Fibroblast of lung (primary cell): ENCODE measurements at places on chromosomes 2 and 18. TPM values are rescaled to one million over a fixed set of nuclear protein-coding genes. Genes with fewer than 3 reads are reported as not detected.
A peak's percentile ranks its signal among the peaks of the same experiment; 100 is the strongest.

GRCh38 chr18:12086249-12086648 lies 7.4 kb upstream of the ANKRD62 start:
- no peak for DNase-seq

GRCh38 chr18:59387687-59388565 lies 28.9 kb upstream of the LMAN1 start:
- peak; percentile 27 for DNase-seq

DNA sequence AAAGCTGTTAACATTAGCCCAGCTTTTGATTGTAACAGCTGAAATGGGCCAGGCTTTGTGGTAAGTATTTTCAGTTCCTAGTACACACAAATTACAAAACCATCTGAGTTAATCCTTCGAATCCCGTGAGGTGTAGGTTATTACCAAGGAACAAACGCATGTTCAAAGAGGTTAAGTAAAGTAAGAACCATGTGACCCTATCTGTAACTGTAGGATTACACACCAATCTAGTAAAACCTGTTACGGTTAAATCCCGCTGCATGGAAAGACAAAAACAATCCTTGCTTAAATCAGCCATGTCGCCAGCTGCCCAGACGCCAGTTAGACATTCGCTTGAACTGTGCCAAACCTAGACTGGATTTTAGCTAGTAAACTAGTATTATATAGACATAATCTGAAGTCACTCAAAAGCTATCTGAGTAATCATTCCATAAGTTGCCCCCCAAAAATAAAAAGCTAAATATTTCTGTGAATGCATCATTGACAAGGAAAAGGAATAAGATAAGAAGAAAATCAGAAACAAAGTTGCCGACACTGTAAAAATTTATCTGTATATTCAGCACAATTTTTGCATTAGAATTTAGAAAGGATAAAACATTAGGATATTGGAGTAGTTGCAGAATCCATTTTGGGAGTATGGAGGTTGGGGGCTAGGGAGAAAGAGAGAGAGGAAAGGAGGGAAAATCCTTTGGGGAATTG lies 638.0 kb downstream of the CNTNAP5 start:
- no peak for DNase-seq

MRPL33 gene
- total RNA-seq = 64.5 and 85.9 TPM in 2 replicates

METAP1D gene
- total RNA-seq = 6.8 and 10.0 TPM in 2 replicates

DNA sequence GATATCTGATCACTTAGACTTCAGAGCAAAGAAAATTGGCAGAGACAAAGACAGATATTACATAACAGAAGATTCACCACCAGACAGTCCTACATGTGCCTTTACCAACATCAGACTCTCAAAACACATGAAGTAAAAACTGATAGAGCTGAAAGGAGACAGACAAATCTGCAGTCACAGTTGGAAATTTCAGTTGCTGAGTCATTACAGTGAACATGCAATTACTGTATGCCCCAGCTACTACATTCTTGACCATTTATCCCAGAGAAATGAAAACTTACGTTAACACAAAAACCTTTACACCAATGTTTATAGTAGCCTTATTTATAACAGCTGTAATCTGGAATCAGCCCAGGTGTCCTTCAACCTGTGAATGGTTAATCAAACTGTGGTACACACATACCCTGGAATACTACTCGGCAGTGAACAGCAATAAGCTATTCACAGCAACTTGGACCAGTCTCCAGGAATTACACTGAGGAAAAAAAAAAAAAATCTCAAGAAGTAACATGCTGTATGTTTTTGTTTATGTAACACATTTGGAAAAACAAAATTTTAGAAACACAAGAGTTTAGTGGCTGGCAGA lies 7.5 kb upstream of the SCLY start:
- peak; percentile 7 for DNase-seq

DNA sequence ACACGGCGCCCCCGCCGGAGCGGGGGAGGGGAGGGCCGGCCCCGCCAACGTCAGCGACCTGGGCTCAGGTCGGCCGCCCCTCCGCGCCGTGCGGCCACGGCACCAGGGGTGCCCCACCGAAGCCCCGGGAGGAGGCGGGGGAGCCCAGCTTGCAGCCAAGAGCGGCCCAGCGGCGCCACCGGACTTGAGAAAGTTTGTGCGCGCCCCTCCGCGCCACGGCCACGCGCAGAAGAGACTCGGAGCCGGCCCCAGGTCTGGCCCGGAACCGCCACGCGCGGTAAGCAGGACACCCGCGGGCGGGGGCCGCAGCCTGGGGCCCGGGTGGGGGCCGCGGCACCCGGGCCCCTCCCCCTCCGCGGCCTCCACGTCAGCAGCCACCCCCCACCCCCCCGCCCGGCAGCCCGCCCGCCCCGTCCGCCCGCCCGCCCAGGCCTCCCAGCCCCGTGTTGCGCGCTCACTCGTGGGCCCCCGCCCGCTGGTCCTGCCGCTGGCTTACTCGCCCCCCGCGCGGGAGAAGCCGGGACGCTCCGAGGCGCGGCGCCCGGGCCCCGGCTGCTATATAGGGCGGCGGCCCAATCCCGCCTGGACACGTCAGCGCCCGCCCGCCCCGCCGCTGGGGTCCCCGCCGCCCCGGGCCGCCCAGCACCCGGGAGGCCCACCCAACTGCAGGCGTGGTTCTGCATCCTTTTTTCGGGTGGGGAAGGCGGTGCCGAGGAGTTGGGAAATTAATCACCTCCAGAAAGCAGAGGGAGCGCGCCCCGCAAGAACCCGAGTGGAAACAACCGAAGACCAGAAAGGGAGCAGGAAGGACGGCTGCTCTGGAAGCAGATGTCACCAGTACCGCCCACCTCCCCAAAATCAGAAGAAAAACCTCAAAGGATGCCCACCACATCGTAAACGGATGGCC lies 42.9 kb downstream of the HDLBP start:
- peak; percentile 66 for DNase-seq

- DNase-seq = peak; percentile 28
Measured at GRCh38 chr2:186546846-186547245, 43.0 kb upstream of the ITGAV start.

GREB1L gene
- total RNA-seq = 0.26 and 0.33 TPM in 2 replicates

MYOM1 gene
- total RNA-seq = 0.26 and 0.83 TPM in 2 replicates

DNA sequence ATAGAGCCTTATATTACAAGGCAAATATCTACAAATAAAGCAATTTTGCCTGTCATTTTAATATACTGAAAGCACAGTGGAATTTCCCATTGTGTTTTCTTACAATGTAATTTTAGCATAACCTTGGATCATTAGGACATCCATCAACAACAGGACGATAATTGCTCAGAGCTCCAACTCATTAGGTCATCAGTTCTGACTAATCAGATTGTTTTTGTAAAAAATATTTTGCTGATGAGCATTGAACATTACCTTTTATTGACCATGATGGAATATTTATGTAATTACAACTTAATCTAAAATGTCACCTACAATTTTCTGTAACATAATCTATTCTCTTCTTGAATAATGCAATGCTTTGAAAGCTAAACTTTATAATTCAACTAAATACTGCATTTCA lies 215.3 kb upstream of the DSEL start:
- peak; percentile 71 for DNase-seq

DNA sequence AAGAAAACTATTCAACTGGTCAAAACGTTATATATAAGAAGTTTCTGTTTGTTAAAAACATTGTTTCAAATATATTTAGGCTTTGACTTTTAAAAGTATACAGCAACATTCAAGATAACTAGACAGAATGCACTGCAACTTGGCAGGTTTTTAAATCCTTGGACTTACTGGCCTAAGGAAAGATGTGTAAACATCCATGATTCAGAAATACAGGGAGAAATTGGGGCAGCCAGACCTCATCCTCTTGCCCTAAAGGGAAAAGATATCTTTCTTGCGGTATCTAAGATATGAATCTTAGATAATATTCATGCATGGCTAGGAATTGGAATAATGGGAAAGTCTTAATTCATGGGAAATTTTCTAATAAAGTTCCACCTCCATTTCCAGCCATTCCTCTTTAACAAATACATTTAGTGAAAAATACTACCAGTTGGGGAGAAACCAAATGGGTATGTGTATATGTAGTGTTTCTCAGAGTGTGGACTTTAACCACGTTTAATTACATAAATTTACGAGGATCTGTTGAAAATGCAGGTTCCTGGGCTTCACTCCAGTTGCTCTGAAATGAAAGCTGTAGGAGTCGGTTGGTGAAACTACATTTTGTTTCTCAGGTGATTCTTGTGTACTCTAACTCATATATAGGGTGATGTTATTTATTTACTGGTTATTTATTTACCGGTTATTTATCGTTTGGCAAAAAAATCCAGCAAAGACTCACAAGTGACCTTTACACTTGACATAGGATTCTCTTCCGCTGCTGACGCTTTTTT lies 587 bp upstream of the TANK start:
- DNase-seq = no peak

- no peak for DNase-seq
Measured at GRCh38 chr2:63434024-63435001, 154.0 kb downstream of the WDPCP start.

- no peak for DNase-seq
Measured at GRCh38 chr2:112605926-112606325, 21.5 kb downstream of the CHCHD5 start.

FIGN gene
- total RNA-seq = 0.51 and 1.5 TPM in 2 replicates

DNA sequence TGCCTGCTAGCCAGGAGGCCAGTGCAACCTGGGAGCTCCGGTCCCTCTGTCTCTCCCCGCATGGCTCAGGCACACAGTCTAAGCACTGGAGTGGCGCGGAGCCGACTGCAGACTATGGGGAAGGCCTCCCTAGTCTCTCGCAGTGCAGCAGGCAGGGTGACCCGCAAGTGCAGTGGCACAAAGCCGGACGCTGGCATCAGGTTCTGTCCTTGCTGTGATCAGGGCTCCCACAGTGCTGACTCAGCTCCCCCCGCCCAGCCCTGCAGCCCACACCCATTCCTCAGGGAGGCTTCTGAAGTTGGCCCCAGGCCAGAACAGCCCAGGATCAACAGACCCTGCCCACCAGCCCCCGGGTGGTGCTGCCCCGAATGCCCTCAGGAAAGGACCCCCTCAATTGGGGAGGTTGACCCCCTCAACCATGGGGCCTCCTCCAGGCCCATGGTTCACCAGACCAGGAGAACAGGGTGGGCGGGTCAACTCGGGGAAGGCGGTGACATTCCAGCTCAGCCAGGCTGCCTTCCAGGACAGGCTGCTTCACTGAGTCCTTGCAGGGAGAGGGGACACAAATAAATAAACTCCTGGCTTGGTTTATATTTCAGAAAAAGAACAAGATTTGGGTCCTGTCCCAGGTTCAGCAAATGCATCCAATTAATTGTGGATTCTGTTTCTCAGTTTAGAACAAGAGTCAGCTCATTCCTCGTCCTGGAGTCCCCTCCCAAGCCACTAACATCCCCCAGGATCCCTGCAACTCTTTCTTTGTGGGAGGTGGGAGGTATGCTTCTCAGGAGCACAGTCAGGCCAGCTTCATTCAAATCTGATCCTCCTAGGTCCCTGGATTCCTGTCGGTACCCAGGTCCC lies 12.2 kb downstream of the BIN1 start:
- DNase-seq = peak; percentile 51

OSBPL6 gene
- 2.1 and 5.3 TPM in 2 replicates for total RNA-seq

DNA sequence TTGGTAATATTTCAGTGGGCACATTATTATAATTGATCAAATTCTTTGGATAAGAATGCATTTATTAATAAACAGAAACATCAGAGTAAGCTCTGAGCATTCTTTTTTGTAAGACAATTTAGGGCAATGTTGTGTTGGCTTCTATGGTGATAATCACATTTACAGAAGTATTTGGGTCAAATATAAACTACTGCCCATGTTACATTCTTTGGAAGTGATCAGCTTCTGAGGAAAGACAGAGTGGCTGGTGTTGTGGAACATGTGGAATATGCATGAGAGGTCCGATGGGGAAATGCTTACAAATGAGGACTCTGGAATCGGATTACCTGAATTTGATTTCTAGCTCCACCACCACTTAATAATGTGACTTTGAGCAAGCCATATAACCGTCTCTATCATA lies 19.4 kb downstream of the SERPINB13 start:
- DNase-seq = no peak

DNA sequence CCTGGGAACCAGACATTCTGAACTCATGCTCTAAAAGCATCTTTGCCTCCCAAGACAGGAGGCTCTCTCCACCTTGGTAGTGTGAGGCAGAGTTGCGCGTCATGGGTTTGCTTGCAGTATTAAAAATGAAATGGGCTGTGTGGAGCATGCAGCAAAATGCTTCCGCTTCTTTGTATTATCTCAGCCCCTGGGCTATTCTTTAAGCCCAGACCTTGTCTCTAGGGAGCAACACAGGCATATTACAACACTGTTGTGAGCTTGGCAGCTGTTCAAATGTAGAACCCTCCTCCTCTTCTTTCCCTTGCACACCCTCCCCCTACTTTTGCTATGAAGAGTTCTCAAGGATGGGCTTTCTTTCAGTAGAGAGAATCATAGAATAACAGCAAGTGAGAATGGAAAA lies 185.1 kb upstream of the LHCGR start:
- peak; percentile 0 for DNase-seq

GRCh38 chr2:151637271-151637781 lies 97.0 kb downstream of the NEB start:
- peak; percentile 9 for DNase-seq

DNA sequence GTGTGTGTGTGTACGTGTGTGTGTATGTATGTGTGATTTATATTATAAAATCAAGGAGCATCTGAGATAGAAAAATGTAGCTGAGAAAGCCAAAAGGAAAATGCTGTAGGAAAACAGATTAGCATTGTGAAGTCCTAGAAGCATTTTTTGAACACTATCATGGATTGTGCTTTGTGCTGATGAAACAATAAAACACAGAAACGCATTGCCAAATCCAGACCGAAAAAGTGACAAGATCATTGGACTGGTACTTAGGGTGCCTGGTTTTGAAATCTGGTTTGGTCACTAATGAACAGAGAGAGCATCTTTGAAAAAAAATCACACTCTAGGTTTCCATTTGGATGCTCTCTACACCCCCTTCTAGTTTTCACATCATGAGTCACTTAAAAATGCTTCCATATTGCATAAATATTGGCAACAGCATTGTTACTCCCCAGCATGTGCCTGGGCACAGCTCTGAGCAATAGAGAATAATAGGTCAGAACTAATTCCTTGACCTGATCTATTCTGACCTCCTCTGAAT lies 214.6 kb upstream of the LRRTM1 start:
- DNase-seq = no peak

DNA sequence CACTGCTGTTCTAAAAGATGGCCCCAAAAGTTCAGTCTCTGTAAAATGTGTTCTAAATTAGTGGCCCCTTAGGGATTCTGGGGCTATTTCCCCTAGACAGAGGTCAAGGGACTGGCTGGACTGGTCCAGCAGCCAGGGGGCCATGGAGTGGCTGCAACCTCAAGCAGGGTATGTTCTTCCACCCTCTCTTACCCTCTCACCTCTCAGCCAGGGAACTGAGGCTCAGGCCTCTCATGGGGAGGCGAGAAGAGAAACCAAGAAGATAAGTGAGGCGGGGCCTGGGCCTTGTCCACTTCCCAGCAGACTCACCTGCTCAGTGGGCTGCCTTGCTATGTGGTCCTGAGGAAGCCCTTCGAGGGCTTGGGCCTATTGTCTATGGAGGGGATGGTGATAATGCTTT lies 339.7 kb downstream of the MYCN start:
- DNase-seq = no peak

DNA sequence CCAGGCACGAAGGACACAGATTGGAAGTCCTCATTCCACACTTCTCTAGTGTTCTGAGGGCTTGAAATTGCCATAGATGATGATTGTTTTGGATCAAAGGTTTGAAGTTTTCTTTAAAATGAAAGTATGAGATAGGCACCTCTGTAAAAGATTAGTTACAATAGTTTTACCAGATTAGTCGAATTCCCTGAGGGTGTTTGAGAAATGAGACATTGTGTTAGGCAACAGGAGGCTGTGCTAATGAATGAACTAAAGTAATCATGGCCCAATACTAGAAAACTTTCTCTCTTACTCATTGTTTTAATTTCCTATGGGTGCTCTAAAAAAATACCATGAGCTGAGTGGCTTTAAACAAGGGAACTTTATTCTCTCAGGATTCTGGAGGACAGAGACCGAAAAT lies 421.7 kb downstream of the RNF144A start:
- DNase-seq = no peak

CTAGE1 gene
- total RNA-seq = under 0.01 TPM in 1 of 2 replicates, not detected in the other
